ENCODE measurements at places on chromosomes 4 and X. TPM values are rescaled to one million over a fixed set of nuclear protein-coding genes. Genes with fewer than 3 reads are reported as not detected.
A peak's percentile ranks its signal among the peaks of the same experiment; 100 is the strongest.

GRCh38 chrX:129833153-129833990 lies 10.3 kb downstream of the ZDHHC9 start:
- no peaks in the 10 kb centered on the region for H3K4me1 ChIP-seq
- peaks cover 4% of the 10 kb centered on the region for H3K36me3 ChIP-seq
- peak overlapping the region; percentile 16 for H3K27ac ChIP-seq
- H3K27me3 ChIP-seq = no peaks in the 10 kb centered on the region

- no peak overlapping the region for H3K4me3 ChIP-seq
- no peaks in the 10 kb centered on the region for H3K4me1 ChIP-seq
- no peak overlapping the region for H3K27ac ChIP-seq
- H3K36me3 ChIP-seq = no peaks in the 10 kb centered on the region
- DNase-seq = no peak
- H3K27me3 ChIP-seq = no peaks in the 10 kb centered on the region
Measured at GRCh38 chrX:119228512-119229252, 7.4 kb upstream of the PGRMC1 start.

The OTC gene
- 0.58 TPM for total RNA-seq

DNA sequence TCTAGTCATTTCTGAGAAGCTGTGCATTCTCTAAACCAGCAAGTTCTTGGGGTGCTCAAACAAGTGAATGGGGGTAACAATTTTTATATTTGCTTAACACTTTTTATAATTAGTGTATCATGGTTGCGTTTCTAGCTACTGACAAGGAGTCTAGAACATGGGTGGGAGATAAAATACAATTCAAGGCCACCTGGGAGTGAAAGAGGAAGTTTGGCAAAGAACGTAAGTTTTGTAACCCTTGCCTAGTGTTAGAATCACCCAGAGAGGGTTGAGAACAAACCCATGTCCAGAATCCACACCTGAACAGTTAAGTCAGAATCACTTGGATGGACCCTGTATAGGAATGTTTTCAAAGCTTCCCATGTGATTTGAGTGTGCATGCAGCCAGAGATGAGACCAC lies 92.7 kb downstream of the AFF2 start:
- DNase-seq = no peak
- H3K27ac ChIP-seq = no peak overlapping the region
- no peak overlapping the region for H3K4me3 ChIP-seq
- H3K36me3 ChIP-seq = no peaks in the 10 kb centered on the region

DNA sequence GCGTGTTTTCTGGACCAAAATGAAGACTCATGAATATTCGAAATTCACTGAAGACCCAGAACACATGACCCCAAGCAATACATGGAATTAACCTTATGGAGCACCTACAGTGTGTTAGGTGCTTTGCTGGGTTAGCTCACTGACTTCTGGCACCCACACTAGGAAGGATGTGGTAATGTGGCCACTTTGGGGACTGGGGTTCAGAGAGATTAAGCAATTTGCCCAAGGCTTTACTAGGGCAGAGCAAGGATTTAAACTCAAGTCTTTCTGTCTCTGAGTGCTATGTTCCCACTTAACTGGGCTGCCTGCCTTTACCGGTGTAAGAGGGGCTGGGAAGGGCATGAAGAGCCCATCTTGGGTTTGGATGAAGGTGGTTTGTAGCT lies 162.0 kb upstream of the ATP6AP2 start:
- no peaks in the 10 kb centered on the region for H3K4me1 ChIP-seq
- H3K4me3 ChIP-seq = no peak overlapping the region
- H3K36me3 ChIP-seq = no peaks in the 10 kb centered on the region
- no peak overlapping the region for H3K27ac ChIP-seq
- H3K27me3 ChIP-seq = no peaks in the 10 kb centered on the region
- no peak for DNase-seq

The LNX1 gene
- total RNA-seq = 9.5 TPM

The CETN2 gene
- 24.1 TPM for total RNA-seq

- H3K4me3 ChIP-seq = no peak overlapping the region
- no peaks in the 10 kb centered on the region for H3K36me3 ChIP-seq
- DNase-seq = no peak
- H3K27me3 ChIP-seq = no peaks in the 10 kb centered on the region
Measured at GRCh38 chrX:32155044-32155638, 1056.2 kb downstream of the DMD start.

The TEX13D gene
- total RNA-seq = not detected

The HELT gene
- total RNA-seq = not detected

DNA sequence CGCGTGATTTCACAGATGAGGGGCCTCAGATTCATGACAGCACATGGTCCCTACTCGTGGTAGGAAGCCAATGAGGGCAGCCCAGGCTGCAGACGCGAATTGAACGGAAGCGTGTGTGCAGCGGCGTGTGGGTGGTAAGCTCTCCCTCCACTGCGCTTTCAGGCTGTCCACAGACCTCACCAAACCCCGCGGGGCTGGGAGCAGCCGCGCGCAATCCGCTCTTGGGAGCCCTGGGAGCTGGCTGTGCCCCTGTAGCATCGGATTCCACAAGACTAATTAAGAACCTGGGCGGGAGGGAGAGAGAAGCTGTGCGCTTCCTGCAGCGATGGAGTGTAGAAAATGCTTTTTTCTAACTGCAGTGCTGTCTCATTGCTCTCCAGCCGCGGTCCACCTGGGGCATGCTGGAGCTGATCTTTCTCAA lies 134.9 kb downstream of the STOX2 start:
- peak overlapping the region; percentile 52 for H3K4me3 ChIP-seq
- H3K27me3 ChIP-seq = no peaks in the 10 kb centered on the region
- H3K27ac ChIP-seq = no peak overlapping the region
- no peaks in the 10 kb centered on the region for H3K36me3 ChIP-seq

GRCh38 chr4:107939307-107939706 lies 8.0 kb downstream of the CYP2U1 start:
- no peak for DNase-seq
- peaks cover 10% of the 10 kb centered on the region for H3K36me3 ChIP-seq
- no peak overlapping the region for H3K27ac ChIP-seq
- no peak overlapping the region for H3K4me3 ChIP-seq

The HSFX3 gene
- total RNA-seq = 0.25 TPM

DNA sequence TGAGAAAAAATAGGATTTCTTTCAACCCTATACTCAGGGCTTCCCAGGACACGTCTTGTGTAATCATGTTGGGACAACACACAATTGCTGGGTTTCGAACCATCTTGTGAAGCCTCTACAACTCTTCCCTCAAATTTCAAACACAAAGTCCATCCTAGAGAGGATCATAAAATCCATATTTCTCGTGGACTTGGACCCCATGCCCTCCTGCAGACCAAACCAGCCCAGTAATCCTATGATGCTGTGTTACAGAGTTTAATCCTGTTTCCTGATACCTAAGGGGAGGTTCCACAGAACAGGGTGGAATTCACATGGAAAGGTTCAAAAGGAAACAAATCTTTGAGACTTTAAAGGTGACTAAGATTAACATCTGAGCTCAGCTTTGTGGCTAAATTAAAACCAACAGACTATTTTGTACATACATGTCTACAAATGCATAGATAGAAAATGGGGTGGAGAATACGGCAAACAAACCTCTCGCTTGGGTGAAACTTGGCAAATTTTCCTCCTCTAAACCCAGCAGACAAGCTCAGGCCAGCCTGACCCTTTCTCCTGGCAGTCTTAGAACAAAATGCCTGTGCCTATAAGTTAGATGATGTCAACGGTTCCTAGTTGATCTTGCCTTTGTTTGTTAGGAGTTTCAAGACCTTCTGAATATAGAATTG lies 38.1 kb downstream of the EGFL6 start:
- no peaks in the 10 kb centered on the region for H3K36me3 ChIP-seq
- no peak overlapping the region for H3K4me3 ChIP-seq
- H3K27me3 ChIP-seq = no peaks in the 10 kb centered on the region
- no peak overlapping the region for H3K27ac ChIP-seq

GRCh38 chrX:32421266-32421665 lies 790.1 kb downstream of the DMD start:
- no peaks in the 10 kb centered on the region for H3K4me1 ChIP-seq
- H3K4me3 ChIP-seq = no peak overlapping the region
- no peaks in the 10 kb centered on the region for H3K27me3 ChIP-seq
